ENCODE measurements at places on chromosomes 5 and 9.

DNA sequence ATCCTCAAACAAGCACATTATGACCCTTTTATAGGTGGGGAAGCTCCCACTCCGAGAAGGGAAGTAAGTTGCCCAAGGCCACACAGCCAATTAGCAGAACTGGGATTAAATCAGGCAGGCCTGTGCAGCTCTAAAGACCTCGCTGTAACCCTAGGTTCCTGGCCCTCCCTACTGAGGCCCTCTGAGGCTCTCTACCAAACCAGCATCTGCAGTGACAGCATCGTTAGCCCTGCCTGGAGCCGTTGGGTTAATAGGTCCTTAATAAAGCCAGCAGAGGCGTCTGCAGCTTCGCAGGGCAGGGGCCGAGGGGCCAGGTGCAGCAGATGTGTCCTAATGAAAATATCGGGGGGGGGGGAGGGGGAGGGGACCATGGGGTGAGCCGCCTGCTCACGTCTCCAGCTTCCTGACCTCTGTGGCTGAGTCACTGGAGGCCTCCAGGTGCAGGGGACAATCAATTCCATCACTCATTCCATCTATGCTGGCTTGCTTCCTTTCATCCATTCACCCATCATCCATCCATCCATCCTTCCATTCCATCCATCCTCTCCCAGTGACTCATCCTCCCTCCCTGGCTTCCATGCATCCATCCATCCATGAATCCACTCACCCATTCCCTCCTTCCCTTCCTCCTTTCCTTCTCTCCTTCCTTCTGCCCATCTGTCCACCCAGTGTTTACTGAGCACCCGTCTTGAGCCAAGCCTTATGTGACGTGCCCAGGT, 203.9 kb downstream of the C9orf50 start:
- no peak for DNase-seq

GRCh38 chr5:10478436-10478835, 36.8 kb downstream of the ROPN1L start:
- DNase-seq: no peak

GRCh38 chr9:114299286-114300152, 23.4 kb upstream of the ORM1 start:
- no peak for DNase-seq

DNA sequence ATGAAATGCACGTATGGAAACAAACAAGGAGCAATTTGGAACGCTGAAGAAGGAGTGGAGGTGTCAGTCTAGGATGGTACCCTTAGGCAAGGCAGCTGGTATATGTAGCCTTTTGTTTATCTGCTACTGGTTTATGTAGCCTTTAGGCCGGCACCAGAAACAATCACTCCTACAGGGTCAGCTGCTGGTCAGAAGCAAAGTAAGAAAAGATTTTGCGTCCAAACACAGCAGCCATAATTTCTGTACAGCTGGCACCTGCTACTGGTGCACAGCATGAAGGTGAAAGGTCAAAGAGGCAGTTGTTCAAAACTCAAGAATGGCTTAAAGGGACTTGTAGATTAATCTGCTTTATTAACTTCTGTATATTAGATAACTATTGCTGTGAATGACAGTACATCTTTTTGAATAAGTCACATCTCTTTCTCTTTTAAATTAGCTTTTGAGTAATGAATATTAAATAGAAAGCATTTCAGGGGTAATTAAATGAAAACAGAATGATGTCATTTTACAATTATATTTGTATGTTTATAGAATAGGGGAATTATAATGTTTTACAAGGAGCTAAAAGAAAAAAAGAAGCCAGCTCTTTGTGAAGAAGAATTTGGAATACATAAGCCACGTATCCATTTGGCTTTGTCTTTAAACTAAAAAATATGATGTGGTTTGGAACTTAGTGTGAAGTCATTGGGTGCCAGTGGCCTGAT, 33.1 kb upstream of the TLX3 start:
- DNase-seq: no peak

GRCh38 chr5:93586736-93587596, 3.9 kb downstream of the NR2F1 start:
- no peak for DNase-seq

- no peak for DNase-seq
Observed at GRCh38 chr9:113858282-113858681, 17.8 kb upstream of the ZNF618 start.

GRCh38 chr9:121529237-121529987, 29.8 kb upstream of the GGTA1 start:
- no peak for DNase-seq
